NCI-H345 (cell line): ENCODE measurements at places on chromosomes 1 and 21.
A peak's percentile ranks its signal among the peaks of the same experiment; 100 is the strongest.

DNA sequence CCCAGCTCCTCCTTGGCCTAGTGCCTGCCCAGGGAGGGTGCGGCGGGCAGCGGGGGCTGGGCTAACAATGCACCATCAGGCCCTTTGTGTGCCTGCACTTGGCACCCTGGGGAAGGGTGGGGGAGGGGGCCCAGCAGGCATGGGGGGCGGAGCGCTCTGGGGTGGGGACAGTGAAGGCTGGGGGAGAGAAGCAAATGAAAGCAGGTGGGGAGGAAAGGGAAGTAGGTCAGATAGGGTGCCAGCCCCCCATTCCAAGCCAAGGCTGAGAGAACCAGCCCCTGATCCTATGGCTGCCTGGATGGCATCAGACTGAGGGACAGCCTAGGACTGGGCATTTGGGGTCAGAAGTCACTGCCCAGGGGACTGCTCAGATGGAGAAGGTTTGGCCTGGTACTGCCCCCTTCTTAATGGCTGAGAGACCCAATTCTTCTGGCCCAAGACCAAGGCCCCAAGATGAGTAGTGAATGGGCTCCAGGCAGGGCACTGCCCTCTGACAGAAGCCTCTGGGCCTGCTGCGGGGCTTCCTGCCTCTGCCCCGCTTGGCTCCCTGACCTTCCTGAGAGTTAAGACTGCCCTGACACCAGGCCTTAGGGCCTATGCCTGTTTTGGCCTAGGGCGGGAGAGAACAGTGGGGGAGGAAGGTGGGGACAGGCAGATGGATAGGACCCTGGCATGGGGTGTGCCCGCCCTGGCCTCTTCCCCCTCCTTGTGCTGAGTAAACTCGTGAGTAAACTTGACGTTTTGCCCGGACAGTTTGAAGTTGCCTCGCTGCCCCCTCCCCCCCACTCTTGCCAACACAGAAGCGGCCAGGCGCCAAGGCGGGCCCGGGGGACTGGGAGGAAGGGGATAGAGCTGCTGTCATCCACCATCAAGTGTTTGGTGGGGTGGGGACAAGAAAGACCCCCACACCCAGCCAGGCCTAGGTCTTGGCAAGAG is 2.7 kb downstream of the ZBTB7B start:
- peak; percentile 43 for DNase-seq

DNA sequence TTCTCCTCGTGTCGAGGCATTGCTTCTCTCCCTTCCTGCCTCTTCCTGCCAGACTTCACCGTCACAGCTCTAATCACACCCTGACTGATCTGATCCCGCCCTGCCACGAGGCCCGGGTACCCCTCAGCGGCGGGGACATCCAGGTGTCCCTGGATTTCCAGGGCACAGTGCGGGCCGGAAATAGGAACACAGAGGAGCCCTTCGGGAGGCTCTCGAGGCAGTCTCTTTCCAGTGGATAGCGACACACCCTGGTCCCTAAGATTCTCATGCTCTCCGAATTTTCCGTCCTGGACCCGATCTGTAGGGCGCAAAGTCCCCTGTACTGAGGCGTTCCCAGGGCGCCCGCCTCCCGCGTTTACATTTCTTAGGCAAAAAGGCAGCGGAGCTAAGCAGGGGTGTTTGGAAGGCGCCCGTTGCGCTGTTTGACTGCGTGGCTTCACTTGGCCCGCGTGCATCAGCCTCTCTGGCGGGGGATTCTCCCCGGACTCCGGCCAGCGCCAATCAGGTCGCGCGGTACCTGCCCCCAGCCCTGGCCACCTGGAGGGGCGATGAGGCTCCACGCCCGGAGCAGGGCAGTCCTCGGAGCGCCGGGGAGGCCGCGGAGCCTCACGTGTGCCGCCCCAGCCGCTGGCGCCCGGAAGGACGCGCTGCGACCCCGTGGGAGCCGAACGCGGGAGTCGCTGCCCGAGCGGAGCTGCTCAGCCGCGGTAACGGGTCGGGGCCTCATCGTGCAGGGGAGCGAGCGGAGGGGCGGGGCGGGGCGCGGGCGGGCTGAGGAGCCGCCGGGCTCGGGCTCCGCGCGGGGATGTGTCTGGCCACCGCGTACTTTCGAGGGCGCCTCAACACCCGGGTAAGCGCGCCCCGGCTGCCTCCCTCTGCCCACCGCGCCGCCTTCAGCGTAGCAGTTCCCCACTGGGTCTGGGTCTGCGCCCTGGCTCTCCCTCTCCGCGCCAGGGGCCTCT is at the start of gene FAM163A:
Gene FAM163A, plus strand, starts transcription at position 575 of the 962 bp plus-strand sequence. CDS start 69,807 bp downstream, outside the sequence.
- DNase-seq = peak; percentile 21

DNA sequence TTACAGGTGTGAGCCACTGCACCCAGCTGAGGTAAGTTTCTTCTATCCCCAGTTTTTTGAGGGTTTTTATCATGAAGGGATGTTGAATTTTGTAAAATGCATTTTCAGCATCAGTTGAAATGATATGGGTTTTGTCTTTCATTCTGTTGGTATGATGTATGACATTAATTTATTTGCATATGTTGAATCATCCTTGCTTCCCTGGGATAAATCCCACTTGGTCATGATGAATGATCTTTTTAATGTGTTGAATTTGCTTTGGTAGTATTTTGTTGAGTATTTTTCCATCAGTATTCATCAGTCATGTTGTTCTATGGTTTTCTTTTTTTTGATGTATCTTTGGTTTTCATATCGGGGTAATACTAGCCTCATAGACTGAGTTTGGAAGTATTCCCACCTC is 141.0 kb downstream of the RPS6KC1 start:
- no peak for DNase-seq

DNA sequence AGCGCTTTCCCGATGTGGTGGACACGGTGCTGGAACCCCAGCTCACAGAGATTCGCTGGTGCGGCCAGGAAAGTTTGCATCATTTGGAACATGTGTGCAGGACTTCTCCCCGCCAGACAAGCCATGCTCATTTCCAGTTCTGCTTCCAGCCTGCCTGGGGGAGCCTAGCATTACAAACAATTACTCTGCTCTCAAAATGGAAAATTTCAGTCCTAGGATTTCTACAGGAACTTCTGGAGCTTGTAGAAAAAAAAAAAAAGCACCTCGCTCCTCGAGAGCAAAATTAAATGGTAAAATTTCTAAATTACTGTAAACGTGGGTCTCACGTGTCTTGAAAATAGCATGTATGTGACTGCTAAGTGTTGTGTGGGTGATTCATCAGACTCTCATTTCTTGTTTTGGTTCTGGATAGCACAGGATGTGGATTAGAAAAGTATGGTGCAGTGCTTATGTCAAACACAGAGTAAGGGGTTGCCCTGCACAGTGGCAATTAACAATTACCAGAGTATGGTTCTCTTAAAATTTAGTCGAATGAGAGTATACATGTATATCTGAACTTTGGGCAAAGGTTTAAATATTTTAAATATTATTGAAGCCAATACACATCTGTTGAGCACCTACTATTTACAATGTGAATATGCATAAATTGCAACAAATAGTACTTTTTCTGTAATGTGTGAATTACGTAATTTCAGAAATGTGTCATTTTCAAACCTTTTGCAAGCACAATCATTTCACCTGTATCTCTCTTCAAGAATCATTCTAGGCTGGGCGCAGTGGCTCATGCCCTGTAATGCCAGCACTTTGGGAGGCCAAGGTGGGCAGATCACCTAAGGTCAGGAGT is 61.8 kb upstream of the PTGFRN start:
- no peak for DNase-seq

GRCh38 chr1:182332261-182333060 is 59.1 kb downstream of the GLUL start:
- no peak for DNase-seq

GRCh38 chr1:230171356-230172015 is 104.4 kb downstream of the GALNT2 start:
- DNase-seq = no peak

DNA sequence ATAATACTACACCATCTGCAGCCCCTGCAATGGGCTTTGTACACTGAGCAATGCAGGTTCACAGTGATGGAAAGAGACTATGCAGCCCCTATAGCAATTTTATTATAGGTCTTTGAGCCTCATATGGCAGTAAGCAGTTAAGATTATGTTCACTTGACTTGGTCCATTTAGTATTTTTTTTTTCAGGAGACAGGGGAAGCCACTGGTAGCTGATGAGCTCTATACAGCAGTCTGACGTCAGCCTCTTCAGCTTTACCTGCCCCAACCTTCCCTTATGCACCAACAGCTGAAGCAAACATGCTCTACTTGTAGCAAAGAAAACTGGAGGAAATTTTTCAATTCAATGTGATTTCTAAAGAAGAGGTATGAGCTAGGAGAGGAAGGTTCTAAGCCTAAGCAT is 32.2 kb downstream of the AIDA start:
- no peak for DNase-seq

GRCh38 chr1:204495777-204496176 is 1.2 kb upstream of the PIK3C2B start:
- no peak for DNase-seq

- DNase-seq = no peak
Measured at GRCh38 chr1:171909711-171910110, 68.4 kb downstream of the DNM3 start.

DNA sequence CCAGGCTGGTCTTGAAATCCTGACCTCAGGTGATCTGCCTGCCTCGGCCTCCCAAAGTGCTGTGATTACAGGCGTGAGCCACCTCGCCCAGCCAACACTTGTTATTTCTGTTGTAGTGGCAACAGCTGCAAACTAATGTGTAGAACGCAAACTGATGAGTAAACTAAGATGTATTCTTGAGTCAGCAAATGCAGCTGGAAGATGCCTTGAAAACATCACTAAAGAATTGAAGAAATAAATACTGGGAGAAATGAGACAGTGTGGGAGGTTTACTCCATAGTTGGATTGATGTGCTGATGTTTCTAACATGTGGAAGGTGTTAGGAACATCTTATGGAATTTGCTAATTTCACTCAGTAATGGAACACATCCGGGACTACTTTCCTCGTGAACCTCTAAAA is 61.3 kb upstream of the KCNE2 start:
- no peak for DNase-seq

- DNase-seq = no peak
Measured at GRCh38 chr1:217139513-217139912, 416.3 kb upstream of the ESRRG start.

- DNase-seq = no peak
Measured at GRCh38 chr1:181984006-181984405, 77.5 kb downstream of the ZNF648 start.

GRCh38 chr1:46532095-46532494 is 19.4 kb downstream of the KNCN start:
- DNase-seq = no peak

- DNase-seq = no peak
Measured at GRCh38 chr1:198986442-198986841, 347.6 kb downstream of the PTPRC start.

DNA sequence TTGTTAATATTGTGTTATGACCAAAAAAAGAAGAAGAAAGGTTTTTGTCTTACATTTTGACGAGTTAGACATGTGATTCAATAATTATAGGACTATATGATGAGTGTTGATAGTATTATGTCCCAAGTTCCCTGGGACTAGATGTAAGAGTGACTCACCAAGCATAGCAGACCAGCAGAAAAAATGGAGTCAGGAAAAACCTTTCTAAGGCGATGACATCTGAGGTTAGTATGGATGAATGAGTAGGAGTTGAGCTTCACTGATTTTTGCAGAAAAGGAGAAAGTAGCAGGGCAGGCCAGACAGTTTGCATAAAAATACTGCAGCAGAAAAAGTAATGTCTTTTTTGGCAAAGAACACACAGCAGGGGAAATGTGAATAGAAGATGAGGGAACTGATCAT is 1041.3 kb upstream of the ADGRL4 start:
- no peak for DNase-seq

- no peak for DNase-seq
Measured at GRCh38 chr1:173418107-173418985, 58.8 kb upstream of the PRDX6 start.

GRCh38 chr21:36663033-36663855 is 35.7 kb upstream of the SIM2 start:
- no peak for DNase-seq

DNA sequence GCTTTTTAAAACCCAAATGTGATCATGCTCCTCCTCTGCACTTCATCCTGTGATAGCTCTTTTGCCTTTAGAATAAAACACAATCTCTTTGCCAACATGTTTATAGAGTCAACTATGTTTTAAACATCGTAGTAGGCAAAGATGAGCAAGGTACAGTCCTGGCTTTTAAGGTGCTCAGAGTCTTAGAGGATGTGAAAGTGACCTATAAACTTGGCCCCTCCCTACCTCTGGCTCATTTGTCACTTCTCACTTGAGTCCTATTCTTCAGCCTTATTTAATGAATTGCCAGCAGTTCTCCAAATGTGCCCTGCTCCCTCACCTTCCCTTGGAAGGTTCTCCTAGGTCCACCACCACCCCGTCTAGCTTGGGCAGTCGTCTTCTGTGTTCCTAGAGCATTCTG is 617.0 kb upstream of the NR5A2 start:
- no peak for DNase-seq

DNA sequence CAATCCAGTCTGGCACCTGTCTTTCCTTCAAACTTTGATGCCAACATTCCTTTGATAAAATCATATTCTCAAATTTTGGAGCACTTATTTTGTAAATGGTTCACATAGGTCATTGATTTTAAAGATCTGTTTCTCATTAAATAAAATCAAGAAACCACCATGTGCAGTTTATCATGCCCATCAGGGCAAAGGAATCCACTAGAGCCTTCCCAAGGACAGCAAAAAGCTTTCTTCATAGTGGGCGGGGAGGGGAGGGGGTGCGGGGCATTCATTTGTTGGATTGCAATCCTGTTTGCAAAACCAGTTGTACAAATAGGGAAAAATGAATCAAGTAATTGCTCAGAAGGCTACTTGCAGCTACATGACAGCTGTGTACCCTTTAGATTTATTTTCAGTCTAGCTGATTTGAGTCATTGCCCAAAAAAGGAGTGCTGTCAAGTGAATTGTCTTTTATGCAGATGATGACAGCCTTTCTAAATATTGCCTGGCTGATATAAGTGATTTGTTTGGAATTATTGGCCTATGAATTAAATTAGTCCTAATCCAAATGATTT is 23.0 kb downstream of the LRRC8B start:
- DNase-seq = no peak

- DNase-seq = no peak
Measured at GRCh38 chr1:150568594-150568966, 10.8 kb downstream of the MCL1 start.

DNA sequence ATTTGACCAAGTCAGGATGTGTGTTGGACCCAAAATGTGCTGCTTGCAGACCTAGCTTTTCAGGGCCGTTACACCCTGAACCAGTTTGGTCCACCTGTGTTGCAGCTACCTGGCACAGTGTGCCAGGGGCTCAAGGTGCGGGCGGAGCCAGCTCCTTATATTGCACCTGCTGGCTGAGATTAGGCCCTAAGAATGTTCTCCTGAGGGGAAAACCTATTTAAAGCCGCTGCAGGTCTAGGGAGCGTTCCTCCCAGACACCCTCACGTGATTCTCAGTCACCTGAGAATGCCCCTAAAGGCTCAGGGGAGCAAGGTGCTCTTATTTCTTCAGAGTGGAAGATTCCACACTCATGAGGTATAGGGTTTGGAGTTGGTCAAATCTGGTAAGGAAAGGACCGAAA is 12.0 kb downstream of the GSTM3 start:
- DNase-seq = no peak

GRCh38 chr1:18536356-18536755 is 55.6 kb downstream of the KLHDC7A start:
- DNase-seq = no peak
